Endothelial cell of umbilical vein (primary cell): ENCODE measurements at places on chromosomes 5 and 9. TPM values are rescaled to one million over a fixed set of nuclear protein-coding genes. Genes with fewer than 3 reads are reported as not detected.

GRCh38 chr9:4904322-4905134 lies 80.5 kb upstream of the JAK2 start:
- DNase-seq: peak; percentile 30

The KCNV2 gene
- total RNA-seq: not detected in 2 replicates

DNA sequence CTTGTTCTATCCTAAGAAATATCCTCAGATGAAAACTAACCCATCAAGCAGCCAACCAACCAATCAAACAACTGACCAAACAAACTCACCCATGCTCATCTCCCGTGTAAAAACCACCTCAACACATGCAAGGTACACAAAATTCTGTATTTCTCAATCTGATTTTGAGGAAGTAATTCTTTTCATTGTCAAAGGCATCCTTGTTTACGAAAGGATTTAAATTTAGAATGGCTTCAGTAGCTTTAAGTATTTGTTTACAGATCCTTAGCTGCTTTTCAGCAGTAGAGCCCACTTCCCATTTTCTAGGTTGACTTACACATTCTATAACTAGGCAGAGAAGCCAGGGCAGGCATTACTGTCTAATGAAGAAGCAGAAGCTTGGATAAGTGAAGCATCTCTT lies 78.6 kb downstream of the NTRK2 start:
- no peak for DNase-seq

The WDR55 gene
- total RNA-seq: 24.0 and 25.3 TPM in 2 replicates

DNA sequence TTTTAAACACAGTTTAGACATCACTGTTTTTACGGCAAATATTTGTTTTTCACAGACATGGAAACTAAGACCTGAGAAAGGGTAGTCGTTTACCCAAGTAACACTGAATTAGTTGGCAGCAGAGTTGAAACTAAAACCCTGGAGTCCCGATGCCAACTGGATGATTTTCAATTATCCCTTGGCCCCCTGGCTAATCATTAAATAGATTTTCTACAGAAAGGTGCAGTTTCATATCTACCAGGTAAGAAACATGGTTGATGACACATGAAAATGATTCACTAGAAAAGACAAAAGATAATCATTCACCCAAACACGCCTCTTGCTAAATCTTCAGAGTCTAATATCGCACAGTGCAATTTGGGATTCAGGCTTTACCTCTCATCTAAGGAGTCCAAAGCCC lies 136.9 kb downstream of the SEMA5A start:
- DNase-seq: no peak

DNA sequence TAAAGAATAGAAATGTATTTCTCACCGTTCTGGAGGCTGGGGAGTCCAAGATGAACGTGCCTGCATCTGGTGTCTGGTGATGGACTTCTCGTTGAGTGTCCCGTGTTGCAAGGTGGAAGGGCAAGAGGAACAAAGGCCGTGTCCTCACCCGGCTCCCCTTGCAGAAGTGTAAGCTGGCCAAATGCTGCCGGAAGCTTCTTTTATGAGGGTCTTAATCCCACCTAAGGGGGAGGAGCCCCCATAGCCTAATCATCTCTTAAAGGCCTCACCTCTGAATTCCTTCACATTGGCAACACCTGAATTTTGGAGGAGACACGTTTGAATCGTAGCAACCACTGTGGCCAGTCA lies 99.1 kb upstream of the DAP start:
- no peak for DNase-seq

DNA sequence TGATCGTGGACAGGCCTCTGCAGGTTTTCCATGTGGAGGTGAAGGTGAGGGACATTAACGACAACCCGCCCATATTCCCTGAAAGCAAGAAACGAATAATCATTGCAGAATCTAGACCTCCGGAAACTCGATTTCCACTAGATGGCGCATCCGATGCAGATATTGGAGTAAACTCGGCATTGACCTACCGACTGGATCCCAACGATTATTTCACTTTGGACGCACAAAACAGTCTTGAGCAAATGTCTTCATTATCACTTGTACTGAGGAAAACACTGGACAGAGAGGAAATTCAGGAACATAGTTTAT lies 621 bp downstream of the PCDHA13 start:
- DNase-seq: no peak

The FGF1 gene
- total RNA-seq: not detected in 2 replicates

The SNAPC4 gene
- total RNA-seq: 14.7 and 17.5 TPM in 2 replicates

GRCh38 chr9:93188426-93189368 lies 4.8 kb downstream of the WNK2 start:
- DNase-seq: no peak

GRCh38 chr9:13278368-13279246 lies 885 bp downstream of the MPDZ start:
- DNase-seq: peak; percentile 83

DNA sequence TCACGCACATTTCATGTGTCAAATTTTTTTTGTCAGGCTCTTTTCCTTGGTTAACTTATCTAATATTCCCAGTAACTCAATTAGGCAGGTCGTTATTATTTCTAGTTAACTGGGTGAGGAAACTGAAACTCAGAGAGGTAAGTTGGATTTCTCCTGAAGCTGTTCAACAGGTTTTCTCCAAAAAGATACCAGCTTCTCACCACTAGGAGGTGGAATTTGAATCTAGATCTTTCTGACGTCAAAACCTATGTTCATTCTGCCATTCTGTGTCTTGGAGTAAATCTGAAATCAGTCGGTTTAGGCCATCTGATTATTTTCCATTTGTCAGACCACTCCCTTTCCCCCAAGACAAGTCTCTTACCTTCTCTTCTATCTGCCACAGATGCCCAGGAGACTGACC lies 572.9 kb downstream of the ACTL7B start:
- no peak for DNase-seq

The SH2D3C gene
- 95.0 and 102 TPM in 2 replicates for total RNA-seq

GRCh38 chr9:127523312-127523851 lies 72.1 kb downstream of the LRSAM1 start:
- no peak for DNase-seq

DNA sequence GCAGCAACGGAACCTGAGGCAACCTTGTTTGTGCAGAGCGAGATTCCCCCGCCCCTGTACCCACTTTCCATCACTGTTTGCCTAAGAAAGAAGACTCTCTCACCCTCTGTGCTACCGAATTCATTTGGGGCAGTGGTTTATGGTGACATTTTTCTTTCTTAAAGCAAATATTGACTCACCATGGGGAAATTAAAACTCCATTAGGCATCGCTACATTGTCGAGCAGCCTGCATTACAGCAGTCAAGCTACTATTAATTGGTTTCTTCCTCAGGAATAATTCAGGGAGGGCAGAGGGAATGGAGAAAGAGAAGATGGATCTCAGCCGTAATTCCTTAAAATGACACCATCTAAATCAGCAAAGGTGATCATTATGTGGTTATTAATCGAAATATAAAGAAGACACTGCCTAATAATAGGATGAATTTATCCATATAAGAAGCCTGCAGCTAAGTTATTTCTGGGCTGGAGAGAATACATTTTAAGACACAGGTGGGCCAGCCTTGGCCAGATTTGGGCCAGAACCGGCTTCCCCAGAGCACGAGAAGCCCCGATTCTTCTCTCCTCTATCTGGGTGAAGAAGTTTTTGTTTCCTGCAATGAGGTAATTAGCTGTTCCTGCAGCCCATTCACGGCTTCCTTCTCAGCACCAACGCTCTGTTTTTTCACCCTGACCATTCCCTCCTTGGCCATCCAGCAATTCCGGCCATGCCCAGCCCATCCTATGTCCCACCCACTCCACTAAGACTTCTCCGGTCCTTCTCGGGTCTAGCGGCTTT lies 16.8 kb downstream of the CFAP77 start:
- DNase-seq: no peak

GRCh38 chr5:97797994-97798451 lies 615.0 kb upstream of the RIOK2 start:
- DNase-seq: peak; percentile 6

DNA sequence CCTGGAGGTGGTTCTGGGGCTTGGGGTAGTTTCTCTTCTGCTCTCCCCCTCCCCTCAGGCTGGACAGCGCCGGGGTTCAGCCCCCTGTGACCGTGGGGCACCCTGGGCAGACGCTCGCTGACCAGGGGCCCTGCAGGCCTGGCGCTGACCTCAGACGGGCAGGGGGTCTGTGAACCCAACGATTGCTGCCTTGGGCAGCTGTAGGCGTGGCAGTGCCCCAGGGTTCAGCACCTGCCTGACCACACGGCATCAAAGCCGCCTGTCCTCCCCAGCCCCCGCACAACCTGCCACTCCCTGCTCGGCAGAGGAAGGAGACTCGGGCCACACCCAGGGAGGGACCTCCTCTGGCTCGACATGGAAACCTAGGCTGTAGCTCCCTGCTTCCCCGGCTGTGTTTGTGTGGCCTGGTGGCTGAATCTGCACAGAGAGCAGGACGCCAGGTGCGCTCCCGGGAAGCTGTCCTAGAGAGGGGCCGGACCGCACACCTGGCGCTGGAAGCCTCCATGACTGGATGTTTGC lies 12.2 kb downstream of the LCN12 start:
- DNase-seq: no peak

DNA sequence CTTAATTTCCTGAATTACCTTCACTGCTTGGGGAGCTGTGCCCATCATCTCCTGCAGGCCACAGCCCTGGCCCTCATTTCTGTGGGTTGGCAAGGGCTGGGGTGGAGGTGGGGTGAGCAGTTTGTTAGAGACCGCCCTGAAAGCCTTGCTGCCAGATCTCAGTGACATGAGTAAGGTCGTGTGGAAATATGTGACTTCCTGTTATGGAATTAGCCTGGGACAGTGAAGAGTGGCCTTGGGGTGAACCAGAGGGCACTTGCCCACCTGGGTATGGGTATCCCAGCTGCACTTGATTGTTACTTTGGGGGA lies 2.5 kb upstream of the HNRNPAB start:
- no peak for DNase-seq

DNA sequence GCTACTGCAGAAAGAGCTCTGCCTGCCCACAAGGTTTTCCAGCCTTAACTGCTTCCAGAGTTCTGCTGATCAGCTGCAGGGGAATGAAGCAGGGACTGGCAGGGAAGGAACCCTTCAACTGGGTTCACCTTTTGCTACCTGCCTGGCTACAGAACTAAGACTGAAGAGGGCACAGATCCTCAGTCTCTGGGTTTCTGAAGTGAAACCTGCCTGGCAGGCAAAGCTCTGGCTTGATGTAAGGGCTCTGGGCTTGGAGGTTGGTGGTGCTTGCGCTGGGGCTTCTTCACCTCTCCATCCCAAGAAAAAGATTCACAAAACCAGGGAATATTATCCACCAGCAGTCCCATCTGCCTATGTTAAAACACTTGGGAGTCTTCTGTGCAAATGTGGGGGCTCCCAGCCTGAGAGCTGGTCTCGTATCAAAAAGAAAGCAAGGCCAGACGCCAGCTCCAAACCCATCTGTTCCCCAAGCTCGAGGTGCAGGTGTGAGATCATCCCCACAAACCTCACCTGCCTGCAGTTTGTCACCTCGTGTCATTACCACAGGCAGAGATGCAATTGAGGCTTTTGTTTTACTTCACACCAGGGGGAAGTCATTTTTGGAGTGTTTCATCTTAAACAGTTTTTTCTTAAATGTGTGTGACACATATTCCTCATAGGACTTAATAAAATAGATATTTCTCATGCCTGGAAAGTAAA lies 58.3 kb downstream of the BNC2 start:
- DNase-seq: no peak

- DNase-seq: no peak
Measured at GRCh38 chr5:161707382-161707781, 21.9 kb downstream of the GABRA6 start.

DNA sequence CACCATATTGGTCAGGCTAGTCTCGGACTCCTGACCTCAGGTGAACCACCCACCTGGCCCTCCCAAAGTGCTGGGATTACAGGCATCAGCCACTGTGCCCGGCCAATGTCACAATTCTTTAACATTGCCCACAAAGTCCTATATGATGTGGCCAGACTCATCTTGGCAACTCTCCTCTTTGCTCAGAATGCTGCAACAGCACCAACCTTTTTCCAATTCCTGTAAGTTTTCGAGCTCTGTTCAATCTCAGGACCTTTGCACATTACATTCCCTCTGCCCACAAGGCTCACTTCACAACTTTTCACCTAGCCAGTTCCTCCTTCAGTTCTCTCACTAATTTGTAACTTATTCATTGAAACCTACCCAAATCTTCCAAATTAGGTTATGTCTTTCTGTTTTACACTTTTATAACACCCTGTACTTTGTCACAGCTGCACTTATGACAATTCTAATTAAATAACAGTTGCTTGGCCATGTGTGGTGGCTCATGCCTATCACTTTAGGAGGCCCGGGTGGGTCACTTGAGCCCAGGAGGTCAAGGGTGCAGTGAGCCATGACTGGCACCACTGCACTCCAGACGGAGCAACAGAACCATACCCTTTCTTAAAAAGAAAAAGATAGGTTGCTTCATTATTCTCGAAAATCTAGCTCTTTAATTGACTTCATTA lies 30.9 kb upstream of the GLDC start:
- no peak for DNase-seq

DNA sequence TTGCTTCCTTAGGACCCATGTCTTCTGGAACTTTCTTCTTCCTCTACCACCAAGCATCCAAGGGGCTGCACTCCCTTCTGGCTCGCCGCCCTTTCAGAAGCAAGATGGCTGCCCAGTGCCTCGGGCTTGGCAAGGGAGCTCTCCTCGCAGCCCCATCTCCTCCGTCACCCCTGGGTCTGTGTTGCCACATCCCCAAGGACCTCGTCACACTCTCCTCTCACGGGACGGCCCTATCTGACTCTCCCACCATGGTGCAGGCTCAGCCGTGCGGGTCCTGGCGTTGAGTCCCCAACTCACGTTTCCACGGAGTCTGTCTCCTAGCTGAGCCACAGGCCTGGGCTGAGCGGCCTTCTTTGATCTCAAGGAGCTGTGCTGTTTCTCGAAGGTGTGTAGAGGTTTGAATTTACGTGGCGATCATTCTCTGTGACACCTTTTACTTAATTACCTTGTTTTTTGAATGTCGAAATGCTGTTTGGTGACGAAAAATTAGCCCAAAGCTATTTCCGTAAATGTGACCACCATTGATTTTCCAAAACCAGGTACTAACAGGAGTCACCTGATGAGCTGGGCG lies 15.0 kb upstream of the SCGB3A1 start:
- no peak for DNase-seq

- no peak for DNase-seq
Measured at GRCh38 chr9:136900988-136901515, 14.7 kb downstream of the TRAF2 start.
